Psoas muscle (tissue), 8 donors: ENCODE measurements at places on chromosomes 5 and 9. TPM values are rescaled to one million over a fixed set of nuclear protein-coding genes. Genes with fewer than 3 reads are reported as not detected.

Gene OR2Y1
- not detected for total RNA-seq

- DNase-seq: peak; percentile 64
Measured at GRCh38 chr9:131516930-131517329, 14.1 kb downstream of the UCK1 start.

Gene EQTN
- total RNA-seq: not detected

GRCh38 chr9:91946653-91947488, 3.2 kb downstream of the ROR2 start:
- DNase-seq: no peak
